GM12878 (cell line): ENCODE measurements at places on chromosomes 3 and 15. TPM values are rescaled to one million over a fixed set of nuclear protein-coding genes. Genes with fewer than 3 reads are reported as not detected.

FANCD2OS gene
- total RNA-seq = not detected in 2 replicates

SLC2A2 gene
- total RNA-seq = 0.10 and 0.19 TPM in 2 replicates

DHX36 gene
- total RNA-seq = 53.6 and 54.0 TPM in 2 replicates

ANKUB1 gene
- not detected in 2 replicates for total RNA-seq

MST1 gene
- total RNA-seq = 14.1 TPM in 2 replicates

GABRB3 gene
- 0.05 and 0.27 TPM in 2 replicates for total RNA-seq

IGDCC3 gene
- total RNA-seq = 0.10 and 0.13 TPM in 2 replicates

DNAJB11 gene
- total RNA-seq = 44.1 and 45.1 TPM in 2 replicates

GOLGA8Q gene
- total RNA-seq = not detected in 2 replicates

EHHADH gene
- total RNA-seq = 6.8 and 7.7 TPM in 2 replicates

SLC51B gene
- not detected in 2 replicates for total RNA-seq

DUOXA2 gene
- not detected in 2 replicates for total RNA-seq

C2CD4A gene
- total RNA-seq = not detected in 2 replicates

APBA2 gene
- total RNA-seq = 0.08 and 0.26 TPM in 2 replicates

MESP1 gene
- total RNA-seq = 0.27 and 1.1 TPM in 2 replicates

CFAP91 gene
- total RNA-seq = 0.80 and 1.3 TPM in 2 replicates

SEMA7A gene
- total RNA-seq = 112 and 114 TPM in 2 replicates

STX19 gene
- total RNA-seq = not detected in 2 replicates

ROPN1 gene
- total RNA-seq = not detected in 2 replicates

SEMA3G gene
- 0.27 TPM in 1 of 2 replicates, not detected in the other for total RNA-seq

XCR1 gene
- total RNA-seq = 0.13 and 0.26 TPM in 2 replicates

ARL8B gene
- total RNA-seq = 48.9 and 51.3 TPM in 2 replicates

THOC7 gene
- 100 and 101 TPM in 2 replicates for total RNA-seq

GOLGA8A gene
- total RNA-seq = 67.0 and 80.5 TPM in 2 replicates

NEK10 gene
- total RNA-seq = 0.15 and 0.29 TPM in 2 replicates

PPP1R14D gene
- total RNA-seq = not detected in 2 replicates

TRAK1 gene
- total RNA-seq = 43.1 and 46.2 TPM in 2 replicates

ZNF770 gene
- total RNA-seq = 32.8 and 34.4 TPM in 2 replicates

P2RY1 gene
- 3.1 and 3.3 TPM in 2 replicates for total RNA-seq

TMEM158 gene
- not detected in 2 replicates for total RNA-seq

TGM5 gene
- total RNA-seq = 4.4 and 5.6 TPM in 2 replicates

LTK gene
- 0.61 and 0.80 TPM in 2 replicates for total RNA-seq

GXYLT2 gene
- total RNA-seq = 1.5 and 1.7 TPM in 2 replicates

MGLL gene
- 103 and 112 TPM in 2 replicates for total RNA-seq

GOLGA8T gene
- total RNA-seq = not detected in 2 replicates

GRAMD2A gene
- total RNA-seq = not detected in 2 replicates

GOLGA8M gene
- total RNA-seq = not detected in 2 replicates

CLEC3B gene
- 0.23 TPM in 1 of 2 replicates, not detected in the other for total RNA-seq

POLQ gene
- total RNA-seq = 14.5 and 14.7 TPM in 2 replicates

FAM174B gene
- 8.0 and 10.7 TPM in 2 replicates for total RNA-seq

TRIM42 gene
- total RNA-seq = not detected in 2 replicates

SEMA3B gene
- total RNA-seq = 0.59 and 0.74 TPM in 2 replicates

GRK7 gene
- total RNA-seq = not detected in 2 replicates

C3orf22 gene
- not detected in 2 replicates for total RNA-seq

TEX55 gene
- not detected in 2 replicates for total RNA-seq

DPH3 gene
- 15.4 and 20.6 TPM in 2 replicates for total RNA-seq

CCDC39 gene
- total RNA-seq = 0.43 and 0.44 TPM in 2 replicates

GABRA5 gene
- not detected in 2 replicates for total RNA-seq

GPD1L gene
- 3.7 and 5.1 TPM in 2 replicates for total RNA-seq
